ENCODE measurements at places on chromosomes 7 and 10. TPM values are rescaled to one million over a fixed set of nuclear protein-coding genes. Genes with fewer than 3 reads are reported as not detected.

GRCh38 chr10:124271676-124272075, 147.0 kb downstream of the OAT start:
- DNase-seq: no peak

DNA sequence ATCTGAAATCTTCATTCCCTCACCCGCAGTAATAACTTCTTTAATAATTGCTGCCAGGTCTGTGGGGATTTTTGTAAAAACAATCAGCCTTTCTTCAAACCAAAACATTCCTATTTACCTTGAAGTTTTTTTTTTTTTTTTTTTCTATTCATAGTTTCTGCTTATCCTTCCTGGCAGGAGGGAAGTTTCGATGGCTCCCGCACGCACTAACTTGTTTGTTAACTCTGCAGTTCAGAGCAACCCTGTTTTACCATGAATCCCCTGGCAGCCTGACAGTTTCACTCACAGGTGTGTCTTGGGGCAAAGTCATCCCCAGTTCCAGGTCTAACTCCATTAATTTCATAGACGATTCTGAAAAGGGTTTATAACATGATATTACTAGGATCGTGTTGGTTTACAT, 149.3 kb downstream of the KLF6 start:
- no peak for DNase-seq

DNA sequence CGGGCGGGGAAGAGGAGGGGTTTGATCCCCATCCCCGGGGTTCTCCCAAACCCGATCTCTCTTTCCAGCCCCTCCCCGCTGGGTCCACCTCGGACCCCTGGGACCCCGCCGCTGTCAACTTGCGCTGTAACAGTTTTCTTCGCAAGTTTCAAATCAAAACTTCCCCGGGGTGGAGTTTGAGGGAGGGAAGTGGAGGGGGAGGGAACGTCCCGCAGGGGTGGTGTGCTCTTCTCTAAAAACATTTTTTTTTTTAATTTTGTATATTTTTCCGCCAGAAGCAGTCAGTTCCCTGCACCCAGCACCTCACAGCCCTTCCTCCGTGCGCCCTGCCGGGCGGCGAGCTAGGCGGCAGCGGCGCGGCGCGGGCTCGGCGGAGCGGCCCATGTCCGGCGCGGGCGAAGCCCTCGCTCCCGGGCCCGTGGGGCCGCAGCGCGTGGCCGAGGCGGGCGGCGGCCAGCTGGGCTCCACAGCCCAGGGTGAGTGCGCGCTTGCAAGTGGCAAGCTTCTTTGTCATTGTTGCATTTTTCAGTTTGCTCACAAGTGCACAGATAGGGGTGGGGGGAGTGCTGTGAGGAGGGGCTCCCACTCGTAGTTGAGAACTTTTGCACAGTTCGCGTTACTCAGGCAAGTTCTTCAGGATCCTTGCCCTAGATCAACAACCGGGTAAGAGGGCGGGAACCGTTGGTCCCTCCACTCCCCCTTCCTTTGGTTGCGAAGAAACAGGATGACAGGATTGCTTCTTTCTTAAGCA, 933 bp downstream of the MDFIC start:
- DNase-seq: no peak

- DNase-seq: no peak
Observed at GRCh38 chr10:128189176-128189575, 63.0 kb upstream of the MKI67 start.

- no peak for DNase-seq
Observed at GRCh38 chr10:82867056-82867455, 992.1 kb downstream of the NRG3 start.

GRCh38 chr7:66118603-66119002, 4.0 kb downstream of the CRCP start:
- DNase-seq: no peak

DNA sequence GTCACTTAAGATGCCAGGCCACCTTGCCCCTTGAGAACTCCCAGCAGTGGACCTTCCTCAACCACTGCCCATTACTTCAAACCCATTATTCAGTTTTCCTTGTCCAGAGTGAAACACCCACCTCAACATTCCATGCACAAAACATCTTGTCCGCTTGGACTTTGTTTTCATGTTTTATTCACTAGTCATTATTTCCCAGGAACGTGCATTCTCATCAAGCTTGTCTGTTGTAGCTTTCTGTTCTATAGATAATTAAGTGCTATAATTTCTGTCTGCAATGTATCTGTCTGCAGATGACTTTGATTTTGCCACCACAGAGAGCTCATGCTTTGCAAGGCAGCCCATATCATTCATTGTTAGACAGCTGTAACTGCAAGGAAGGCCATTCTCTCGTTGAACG, 117.4 kb downstream of the RAB18 start:
- no peak for DNase-seq

DNA sequence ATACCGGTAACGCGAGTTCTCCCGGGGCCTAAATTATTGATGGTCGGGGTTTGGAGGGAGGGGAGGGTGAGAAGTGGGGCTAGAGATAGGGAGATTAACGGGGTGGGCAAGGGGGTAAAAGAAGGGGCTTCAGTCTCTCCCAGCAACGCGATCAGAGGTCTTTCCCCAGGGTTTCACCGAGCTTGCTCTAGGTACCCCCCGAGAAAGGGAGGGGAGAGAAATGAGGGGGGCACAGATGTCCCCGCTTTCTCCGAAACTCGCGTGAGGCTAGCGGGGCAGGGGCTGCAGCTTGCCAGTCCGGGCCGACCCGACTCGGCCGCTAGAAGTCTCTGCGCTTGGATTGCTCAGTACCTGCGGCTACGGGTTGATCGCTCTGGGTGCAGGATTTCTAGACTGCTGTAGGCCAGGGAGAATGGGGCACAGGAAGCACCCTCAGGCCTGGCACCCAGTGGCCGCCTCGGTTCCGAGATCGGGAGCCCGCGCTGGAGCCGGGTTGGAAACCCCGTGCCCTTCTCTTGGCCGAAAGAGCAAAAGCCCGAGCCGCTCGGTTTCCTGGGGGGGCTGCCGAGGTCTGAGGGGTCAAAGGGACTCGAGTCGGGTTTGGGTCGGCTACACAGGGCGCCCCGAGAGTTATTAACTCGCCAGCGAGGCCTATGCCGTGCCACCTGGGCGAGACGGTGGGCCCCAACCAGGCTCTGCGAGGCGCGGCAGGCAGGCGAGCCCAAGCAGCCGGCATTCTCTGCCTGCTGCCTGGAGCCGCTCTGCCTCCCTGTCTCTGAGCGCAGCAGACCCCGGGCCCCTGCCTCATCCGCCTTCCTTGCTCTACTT, 3.1 kb downstream of the PAX2 start:
- DNase-seq: no peak

DNA sequence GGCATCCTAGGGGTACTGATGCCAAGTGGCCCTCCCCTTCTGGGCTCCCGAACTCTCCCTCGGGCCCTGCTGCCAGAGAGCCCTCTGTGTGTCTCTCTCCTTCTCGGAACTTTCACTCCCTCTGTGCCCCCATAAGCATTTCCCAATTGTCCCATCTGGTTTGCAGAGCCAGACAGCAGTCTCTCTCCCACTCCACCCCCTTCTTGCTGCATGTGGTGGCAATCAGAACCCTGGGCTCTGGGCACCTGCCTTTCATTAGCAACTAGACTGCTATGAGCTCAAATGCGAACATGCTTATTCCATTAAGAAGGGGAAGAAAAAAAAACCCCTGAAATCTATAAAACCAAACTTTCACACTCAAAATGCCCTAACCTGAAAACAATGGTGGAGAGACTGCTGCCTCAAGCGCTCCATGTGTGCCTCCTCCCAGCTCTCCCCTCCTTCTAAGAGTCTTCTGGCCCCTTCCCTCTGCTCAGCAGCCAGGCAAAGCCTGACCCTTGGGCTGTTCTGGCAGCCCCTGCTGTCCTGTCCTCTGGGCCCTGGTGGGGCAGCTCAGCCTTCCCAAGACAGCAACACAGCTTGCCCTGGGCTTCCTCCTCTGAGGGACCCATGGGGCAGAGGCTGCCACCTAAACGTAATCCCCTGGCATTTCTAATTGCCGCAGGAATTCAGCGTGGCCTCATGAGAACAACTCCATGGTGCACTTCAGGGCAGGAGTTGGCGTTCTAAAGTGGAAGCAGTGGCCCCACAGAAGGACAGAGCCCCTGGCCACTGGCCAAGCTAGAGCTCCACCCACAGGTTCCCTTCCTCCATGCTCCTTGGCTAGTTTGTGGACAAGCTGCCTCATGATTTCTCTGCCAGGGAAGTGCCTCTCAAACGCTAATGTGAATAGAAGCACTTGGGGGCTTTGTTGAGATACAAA, 415.4 kb downstream of the PLXNA4 start:
- no peak for DNase-seq

GRCh38 chr10:67666416-67667034, 29.5 kb downstream of the CTNNA3 start:
- DNase-seq: no peak

DNA sequence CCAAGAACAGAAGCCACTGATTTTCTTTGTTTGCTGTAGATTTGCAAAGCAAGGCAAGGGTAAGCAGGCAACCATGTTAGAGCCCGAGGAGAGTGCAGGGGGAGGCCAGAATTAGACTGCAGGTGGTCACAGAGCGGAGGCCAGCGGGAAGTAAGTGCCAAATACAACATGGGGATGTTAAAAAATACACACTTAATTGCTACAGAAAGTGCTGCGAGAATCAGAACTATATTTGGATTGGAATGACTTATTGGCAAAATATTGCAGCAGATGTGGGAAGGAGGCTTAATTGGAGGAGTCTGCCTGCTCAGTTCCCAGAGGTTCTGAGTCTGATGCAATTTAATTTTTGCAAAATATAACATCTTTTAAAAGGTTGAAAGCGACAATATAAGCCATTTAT, 49.7 kb upstream of the ADCY1 start:
- no peak for DNase-seq

FAM25C gene
- total RNA-seq: 39.2 TPM

STRIP2 gene
- 1.4 TPM for total RNA-seq

DGKI gene
- total RNA-seq: not detected

MXI1 gene
- 41.6 TPM for total RNA-seq

STAG3 gene
- not detected for total RNA-seq

PDE6C gene
- not detected for total RNA-seq

CC2D2B gene
- 0.15 TPM for total RNA-seq

WIPF3 gene
- total RNA-seq: not detected
